ENCODE measurements at places on chromosomes 7 and 10.

GRCh38 chr10:79028451-79029010, 40.2 kb upstream of the ZMIZ1 start:
- no peak for DNase-seq

GRCh38 chr10:43407148-43407575, 1.8 kb downstream of the HNRNPF start:
- peak; percentile 73 for DNase-seq

GRCh38 chr7:29139191-29139590, 7.1 kb downstream of the CPVL start:
- DNase-seq, result no peak

DNA sequence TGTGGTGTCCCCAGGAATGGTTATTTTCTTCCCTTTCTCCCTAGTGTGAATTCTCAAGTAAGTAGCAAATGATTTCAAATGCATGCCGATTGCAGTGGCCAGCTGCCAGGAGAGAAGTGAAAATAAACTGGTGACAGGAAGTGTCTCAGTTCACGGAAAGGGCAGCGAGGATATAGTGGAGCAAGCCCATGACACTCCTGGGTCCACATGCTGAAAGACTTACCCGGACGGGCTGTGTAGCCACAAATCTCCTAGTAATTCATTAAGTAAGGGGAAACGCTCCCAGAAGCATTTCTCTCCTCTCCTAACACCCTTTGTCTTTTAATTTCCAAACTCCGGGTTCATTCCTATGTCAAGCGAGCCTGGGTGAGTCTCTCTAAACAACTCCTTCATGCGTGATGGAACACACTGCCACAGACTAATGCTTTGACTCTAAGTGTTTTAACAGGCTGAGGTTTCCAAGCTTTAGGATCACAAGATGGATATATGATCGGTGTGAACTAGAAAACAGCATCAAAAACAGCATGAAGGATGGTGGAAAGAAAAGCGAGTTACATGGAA, 125.6 kb downstream of the CYP26A1 start:
- DNase-seq, result no peak

- DNase-seq, result peak; percentile 4
These were observed 361 bp upstream of the PLXDC2 start for GRCh38 chr10:19815731-19816410.

GRCh38 chr10:73522263-73522662, 26.4 kb upstream of the PPP3CB start:
- no peak for DNase-seq

GRCh38 chr10:22701132-22701826, 13.1 kb downstream of the PIP4K2A start:
- no peak for DNase-seq

GRCh38 chr7:44177570-44178131, 11.6 kb downstream of the GCK start:
- DNase-seq, result no peak

DNA sequence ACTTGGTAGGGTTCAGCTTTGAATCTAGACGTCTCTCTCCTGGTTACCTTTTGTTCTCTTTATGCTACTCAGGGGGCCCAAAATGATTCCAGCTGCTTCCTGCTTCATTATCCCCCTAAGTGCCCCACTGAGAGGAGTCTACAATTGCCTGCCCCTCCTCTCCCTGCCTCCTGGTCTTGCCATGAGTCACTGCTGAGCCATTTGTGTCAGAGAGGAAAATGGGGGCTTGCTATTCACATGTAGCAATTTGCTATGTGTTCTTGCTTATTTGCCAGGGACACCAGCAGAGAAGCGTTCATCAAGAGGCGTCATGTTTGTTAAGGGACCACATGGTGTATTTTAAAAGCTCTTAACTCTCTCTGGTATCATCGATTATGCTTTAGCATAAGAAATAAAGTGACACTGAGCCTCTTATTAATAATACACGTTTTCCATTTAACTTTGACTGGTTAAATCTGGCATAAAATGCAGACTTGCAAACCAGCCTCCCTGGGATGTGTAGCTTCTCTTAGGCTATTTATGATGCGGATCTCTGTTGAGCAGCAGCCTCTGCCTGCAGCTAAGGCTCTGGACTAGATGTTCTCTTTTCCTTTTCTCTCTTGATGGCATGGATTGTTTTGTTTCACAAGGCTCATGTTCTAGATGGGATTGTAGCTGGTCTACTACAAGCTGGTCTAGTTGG, 239.3 kb downstream of the AUTS2 start:
- DNase-seq, result no peak

- peak; percentile 77 for DNase-seq
These were observed 30.7 kb downstream of the ANKIB1 start for GRCh38 chr7:92276460-92276864.

DNA sequence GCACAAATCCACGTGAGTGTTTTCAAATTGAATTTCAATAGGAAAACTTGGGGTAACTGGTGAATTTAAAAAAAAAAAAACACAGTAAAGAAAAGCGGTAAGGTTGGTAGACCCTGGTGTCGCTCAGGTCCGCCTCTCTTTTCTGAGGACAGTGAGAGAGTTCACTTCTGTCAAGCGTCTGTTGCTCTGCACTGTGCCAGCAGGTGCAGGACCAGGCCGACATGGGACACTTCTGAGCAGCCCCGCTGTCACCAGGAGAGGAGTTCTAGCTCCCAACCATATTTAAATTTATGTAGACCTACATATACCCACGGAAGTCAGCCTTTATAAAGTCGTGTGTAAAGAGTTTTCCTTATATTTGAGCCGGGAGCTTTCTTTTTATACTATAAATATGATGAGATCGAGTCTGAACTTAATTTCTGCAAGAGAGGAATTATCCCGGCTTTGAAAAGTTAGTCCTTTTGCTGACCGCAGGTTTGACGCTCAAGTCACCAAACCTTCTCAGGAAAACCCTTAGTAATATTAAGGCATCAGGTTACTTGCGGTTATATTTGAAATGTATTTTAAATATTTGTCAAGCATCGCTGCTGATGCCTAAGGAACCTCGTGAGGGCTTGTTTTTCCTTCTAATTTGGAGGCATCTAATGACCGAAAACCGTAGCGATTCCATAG, 531 bp downstream of the IKZF1 start:
- peak; percentile 79 for DNase-seq

GRCh38 chr7:9498303-9498702, 1064.9 kb downstream of the NXPH1 start:
- no peak for DNase-seq

GRCh38 chr10:31128536-31128935, 96.9 kb upstream of the ZNF438 start:
- no peak for DNase-seq

- DNase-seq, result no peak
These were observed 735.0 kb upstream of the POT1 start for GRCh38 chr7:125664625-125665024.

DNA sequence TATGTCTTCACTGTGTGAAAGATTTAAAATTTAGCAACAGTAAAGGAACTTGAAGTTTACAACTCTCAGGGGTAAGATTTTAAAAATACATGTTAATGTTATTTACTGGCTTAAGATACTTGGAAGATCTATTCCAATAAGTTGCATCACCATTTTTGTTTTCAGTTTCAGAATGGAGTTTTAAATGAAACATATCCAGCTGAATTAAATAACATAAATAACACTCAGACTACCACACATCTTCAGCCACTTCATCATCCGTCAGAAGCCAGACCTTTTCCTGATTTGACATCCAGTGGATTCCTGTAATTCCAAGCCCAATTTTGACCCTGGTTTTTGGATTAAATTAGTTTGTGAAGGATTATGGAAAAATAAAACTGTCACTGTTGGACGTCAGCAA, 44.3 kb downstream of the AHR start:
- no peak for DNase-seq

- no peak for DNase-seq
These were observed 472.0 kb upstream of the AKR1E2 start for GRCh38 chr10:4353964-4354363.

DNA sequence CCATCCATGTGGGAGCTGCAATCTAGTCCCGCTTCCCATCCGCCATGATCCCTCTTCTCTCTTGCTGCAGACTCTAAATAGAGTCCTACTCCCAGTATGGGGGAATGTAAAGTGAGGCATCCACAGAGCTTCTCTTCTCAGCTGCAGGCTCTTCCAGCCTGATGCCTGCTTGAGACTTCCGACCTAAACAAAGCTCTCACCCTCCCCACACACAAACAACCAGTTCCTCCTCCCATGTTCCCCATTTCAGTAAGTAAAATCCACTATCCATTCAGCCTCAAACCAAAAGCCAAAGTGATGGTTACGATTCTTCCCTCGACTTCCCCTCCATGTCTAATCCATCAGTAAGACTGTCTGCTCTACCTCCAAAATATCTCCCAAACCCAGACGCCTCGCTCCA, 108.2 kb upstream of the NFE2L3 start:
- DNase-seq, result no peak

GRCh38 chr10:91159254-91159783, 61.1 kb upstream of the PCGF5 start:
- DNase-seq, result no peak

- DNase-seq, result no peak
These were observed 1.3 kb downstream of the SLC26A4 start for GRCh38 chr7:107661865-107662379.

DNA sequence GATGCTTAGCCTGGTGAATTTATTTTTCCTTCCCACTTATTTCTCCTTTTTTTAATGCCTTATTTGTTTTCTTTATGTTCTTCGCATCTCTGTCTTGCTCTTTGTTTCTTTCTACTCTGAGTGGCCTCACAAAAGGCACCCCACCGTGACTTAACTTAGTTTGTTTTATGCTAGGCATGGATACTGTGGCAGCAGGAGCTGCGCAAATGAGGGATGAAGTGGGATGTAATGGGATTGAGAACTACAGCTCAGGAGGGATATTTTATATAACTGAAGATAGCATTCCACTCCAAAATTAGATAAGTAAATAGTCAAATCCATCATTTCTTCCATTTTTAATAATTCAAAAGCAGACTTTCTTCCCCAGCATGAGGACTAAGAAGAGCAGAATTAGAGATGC, 1.7 kb upstream of the CACNA2D1 start:
- no peak for DNase-seq

DNA sequence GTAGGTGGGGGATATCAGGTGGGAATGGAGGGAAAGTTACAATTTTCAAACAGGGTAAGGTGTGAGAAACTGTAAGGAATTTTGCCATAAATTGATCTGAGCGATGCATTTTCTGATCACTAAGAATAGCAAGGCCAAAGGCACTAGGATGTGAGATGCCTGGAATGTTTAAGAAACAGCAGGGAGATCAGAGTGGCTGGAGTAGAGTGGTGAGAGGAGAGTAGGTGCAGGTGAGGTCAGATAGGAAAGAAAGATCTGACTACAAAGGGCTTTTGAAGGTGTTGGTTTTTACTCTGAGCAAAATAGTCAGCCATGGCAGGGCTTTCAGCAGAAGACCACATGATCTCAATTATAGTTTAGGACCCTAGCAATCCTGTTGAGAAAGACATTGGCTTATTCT, 55.0 kb downstream of the HDAC9 start:
- DNase-seq, result no peak

DNA sequence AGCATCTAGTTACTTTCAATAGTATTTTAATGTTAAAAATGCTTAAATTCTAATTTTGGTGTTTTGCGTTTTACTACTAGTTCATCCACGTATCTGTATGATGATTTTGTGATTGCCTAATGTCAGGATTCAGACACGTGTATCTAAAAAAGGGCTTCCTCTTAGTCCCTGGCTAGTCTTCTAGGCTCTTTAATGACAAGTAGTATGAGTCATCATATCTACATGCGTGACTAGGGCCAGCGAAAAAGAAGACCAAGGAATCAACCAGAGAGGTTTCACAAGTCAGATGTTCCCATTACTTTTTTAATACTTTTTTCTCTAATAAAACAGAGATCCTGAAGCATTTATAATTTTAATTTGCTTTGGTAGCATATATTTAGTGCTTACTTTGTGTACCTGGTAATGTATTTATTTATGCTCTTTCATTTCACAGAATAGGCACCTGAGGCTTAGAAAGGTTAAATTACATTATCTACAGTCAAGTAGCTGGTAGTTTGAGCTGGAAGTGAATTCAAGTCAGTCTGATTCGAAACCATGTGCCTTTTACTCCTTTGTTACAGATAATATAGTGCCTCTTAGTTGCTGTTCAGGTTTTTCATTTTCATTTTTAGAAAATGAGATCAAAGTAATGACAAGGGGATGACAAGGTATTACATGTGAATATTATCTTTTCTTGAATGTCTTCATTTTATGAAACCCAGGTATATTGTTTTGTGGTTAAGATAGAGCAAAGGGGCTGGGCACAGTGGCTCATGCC, 140.3 kb downstream of the FOXP2 start:
- no peak for DNase-seq

GRCh38 chr10:1360558-1361164, 304.5 kb downstream of the WDR37 start:
- DNase-seq, result no peak

DNA sequence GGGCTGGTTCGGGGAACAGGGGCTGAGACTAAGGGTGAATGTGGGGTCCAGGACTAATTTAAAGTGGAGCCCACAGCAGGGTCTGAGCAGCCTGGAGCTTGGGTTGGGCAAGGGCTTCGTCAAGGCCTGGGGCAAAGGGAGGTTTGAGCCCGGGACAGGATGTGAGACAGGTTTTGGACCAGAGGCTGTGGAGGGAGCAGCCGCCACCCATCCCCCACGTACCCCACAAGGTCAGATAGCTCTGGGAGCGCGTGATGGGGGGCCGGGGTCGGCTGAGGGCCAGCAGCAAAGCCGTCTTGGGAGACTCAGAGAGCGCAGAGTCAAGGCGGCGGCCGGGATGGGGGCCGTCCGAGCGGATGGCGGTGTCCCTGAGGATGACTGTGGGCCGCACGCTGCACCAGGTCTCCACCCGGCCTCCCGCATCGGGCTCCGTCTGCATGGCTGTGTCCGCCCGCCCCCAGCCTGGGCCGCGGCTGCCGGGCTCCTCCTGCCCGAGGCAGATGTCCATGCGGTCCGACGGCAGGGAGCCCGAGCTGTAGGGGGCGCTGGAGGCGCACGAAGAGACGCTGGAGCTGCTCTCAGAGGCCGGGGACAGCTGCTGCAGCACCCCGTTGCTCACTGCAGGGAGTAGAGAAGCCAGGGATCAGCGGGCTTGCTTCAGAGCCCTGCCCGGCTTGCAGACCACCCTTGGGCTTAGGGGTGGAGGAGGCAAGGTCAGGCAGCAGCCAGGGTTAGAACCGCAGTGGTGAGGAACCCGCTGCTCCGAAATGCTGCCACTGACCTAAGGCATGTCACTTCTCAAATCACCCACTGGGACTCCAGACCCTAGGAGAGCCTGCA, 12.1 kb downstream of the PDZD7 start:
- DNase-seq, result peak; percentile 79

DNA sequence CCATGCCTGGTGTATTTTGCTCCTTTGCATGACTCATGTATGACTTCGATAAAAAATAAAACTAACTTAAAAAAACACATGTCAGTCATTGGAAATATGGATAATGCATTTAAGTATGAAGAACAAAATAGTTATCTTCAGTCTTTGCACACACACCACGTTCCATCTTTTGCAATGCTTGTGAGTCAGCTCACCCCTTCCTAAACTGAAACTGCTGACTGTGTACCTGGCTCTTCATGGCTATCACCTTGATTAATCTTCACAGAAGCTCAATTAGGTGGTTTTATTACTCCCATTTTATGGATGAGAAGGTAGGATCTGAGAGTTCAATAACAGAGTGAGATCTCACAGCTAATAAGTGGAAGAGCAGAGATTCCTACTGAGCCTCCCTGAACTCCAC, 79.5 kb downstream of the CARD11 start:
- DNase-seq, result no peak
